ENCODE measurements at places on chromosomes 13 and 19. TPM values are rescaled to one million over a fixed set of nuclear protein-coding genes. Genes with fewer than 3 reads are reported as not detected.

DNA sequence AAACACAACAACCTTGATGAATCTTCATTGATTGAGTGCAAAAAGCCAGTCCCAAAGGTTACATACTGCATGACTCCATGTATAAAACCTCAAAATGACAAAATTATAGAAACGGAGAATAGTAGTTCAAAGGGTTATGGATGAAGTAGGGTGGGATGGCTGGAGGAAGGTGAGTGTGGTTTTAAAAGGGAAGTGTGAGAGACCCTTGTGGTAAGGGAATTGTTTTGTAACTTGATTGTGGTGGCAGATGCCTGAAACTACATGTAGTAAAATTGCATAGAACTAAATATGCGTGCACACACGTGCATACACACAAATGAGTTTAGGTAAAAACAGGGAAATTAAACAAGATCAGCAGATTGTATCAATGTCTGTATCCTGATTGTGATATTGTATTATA, 340.7 kb downstream of the MTUS2 start:
- H3K4me1 ChIP-seq: peaks cover 2% of the 10 kb centered on the region
- no peak for DNase-seq
- no peak overlapping the region for H3K27ac ChIP-seq
- H3K27me3 ChIP-seq: no peaks in the 10 kb centered on the region
- no peaks in the 10 kb centered on the region for H3K36me3 ChIP-seq
- no peak overlapping the region for H3K4me3 ChIP-seq

DNA sequence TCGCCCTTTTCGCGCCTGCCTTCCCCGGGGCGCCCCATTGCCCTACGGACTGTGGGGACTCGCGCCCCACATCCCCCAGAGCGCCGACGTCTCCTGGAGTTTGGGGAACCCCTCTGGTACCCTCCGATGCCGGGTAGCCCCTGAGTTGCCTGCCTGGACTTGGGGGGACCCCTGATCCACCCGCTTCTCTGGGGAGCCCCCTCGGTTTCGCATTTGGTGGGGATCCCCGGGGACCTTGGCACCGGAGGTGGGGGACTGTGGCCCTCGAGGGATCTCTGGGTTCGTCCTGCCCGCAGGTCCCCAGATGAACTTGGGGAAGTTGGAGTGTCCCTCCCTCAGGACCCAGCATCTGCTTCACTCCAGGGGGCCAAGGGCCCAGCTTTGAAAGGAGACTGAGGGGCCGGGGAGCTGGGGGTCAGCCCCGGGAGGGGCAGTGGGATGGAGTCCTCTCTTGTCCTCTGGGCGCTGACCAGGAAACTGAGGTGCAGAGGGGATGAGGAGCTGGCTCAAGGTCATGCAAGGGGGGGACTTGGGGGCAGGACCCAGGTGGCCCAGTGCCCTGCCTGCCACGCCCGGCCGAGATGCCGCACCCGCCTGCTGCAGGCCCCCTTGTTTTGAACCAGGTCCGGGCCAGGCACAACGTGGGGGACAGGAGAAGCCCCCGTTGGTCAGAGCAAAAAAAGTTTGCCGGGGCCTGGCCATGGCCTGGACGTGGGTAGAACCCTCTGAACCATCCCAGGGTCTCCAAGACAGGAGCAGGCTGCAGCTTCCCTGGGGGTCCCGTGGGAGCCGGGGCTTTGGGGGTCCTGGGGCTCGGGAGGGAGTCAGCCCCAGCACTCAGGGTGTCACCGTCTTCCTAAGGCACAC, 1.0 kb downstream of the EFNA2 start:
- H3K27me3 ChIP-seq: peaks cover 23% of the 10 kb centered on the region
- no peaks in the 10 kb centered on the region for H3K36me3 ChIP-seq
- H3K27ac ChIP-seq: no peak overlapping the region
- H3K4me3 ChIP-seq: peak overlapping the region; percentile 47
- no peaks in the 10 kb centered on the region for H3K4me1 ChIP-seq
- peak; percentile 35 for DNase-seq

GRCh38 chr19:29675650-29676186, 10.5 kb downstream of the PLEKHF1 start:
- H3K27me3 ChIP-seq: no peaks in the 10 kb centered on the region
- H3K27ac ChIP-seq: no peak overlapping the region
- H3K4me3 ChIP-seq: no peak overlapping the region
- DNase-seq: peak; percentile 26

DNA sequence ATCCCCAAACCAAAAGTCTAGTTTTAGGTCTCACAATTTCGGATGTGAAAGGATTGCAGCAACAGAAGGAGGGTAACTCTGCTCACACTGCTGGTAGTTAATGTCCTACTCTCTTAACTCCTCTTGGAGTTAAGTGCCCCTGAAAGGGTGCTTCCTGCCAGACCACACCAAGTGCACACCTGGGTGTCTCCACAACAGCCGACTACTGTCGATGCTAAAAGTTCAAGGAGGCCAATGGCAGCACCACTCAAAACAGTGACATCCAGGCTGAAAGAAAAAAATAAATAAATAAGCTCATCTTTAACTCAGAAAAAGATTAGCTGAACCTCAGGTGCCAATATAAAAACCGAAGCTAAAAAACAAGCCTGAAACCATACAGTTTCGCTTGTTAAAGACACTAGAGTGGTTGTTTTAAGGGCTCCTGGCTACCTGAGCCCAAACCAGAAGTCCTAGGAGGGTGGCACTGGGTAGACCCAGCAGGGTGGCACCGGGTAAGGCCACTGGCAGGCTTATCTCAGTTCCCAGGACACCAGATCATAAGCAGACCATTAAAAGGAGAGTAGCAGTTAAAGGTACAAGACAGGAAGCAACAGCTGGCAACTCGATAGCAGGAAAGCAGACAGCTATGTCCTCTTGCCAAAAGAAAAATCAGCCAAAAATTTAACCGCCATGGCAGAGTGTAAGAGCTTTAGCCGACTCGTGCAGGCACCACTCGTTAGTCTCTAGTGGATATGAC, 39.3 kb downstream of the BRD4 start:
- no peak for DNase-seq
- no peaks in the 10 kb centered on the region for H3K27me3 ChIP-seq
- H3K36me3 ChIP-seq: peaks cover 9% of the 10 kb centered on the region
- peak overlapping the region; percentile 74 for H3K4me3 ChIP-seq
- peak overlapping the region; percentile 84 for H3K27ac ChIP-seq

GRCh38 chr19:18364826-18365528, 21.0 kb upstream of the GDF15 start:
- no peak for DNase-seq
- H3K4me1 ChIP-seq: peaks cover 17% of the 10 kb centered on the region
- H3K36me3 ChIP-seq: peaks cover 36% of the 10 kb centered on the region
- H3K4me3 ChIP-seq: peak overlapping the region; percentile 16
- H3K27ac ChIP-seq: peak overlapping the region; percentile 73
- H3K27me3 ChIP-seq: no peaks in the 10 kb centered on the region

- peaks cover 6% of the 10 kb centered on the region for H3K4me1 ChIP-seq
- peak overlapping the region; percentile 69 for H3K4me3 ChIP-seq
- H3K27me3 ChIP-seq: no peaks in the 10 kb centered on the region
- H3K27ac ChIP-seq: no peak overlapping the region
Observed at GRCh38 chr19:43983544-43983911, 460 bp upstream of the ZNF155 start.

DNA sequence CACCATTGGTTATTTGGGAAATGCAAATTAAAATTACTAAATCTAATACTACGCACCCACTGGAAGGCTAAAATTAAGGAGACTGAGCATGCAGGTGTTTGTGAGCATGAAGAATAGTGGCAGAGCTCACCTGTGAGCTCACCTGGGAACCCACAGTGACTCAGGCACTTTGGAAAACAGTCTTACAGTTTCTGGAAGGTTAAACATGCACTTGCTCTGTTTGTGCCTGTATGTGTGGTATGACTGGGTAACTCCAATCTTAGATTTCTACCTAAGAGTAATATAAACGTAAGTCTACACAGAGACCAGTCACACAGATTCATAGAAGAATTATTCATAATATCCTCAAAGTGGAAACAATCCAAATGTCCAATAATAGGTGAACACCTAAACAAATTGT, 318.8 kb downstream of the ATP8A2 start:
- peaks cover 6% of the 10 kb centered on the region for H3K27me3 ChIP-seq
- no peak overlapping the region for H3K4me3 ChIP-seq
- no peak for DNase-seq
- H3K36me3 ChIP-seq: no peaks in the 10 kb centered on the region
- H3K4me1 ChIP-seq: no peaks in the 10 kb centered on the region

- no peak for DNase-seq
- H3K27ac ChIP-seq: no peak overlapping the region
- H3K4me3 ChIP-seq: no peak overlapping the region
- H3K36me3 ChIP-seq: peaks cover under 1% of the 10 kb centered on the region
- peaks cover 1% of the 10 kb centered on the region for H3K4me1 ChIP-seq
Observed at GRCh38 chr19:46031781-46032596, 8.8 kb downstream of the IGFL4 start.

GRCh38 chr13:31767175-31767900, 28.0 kb downstream of the RXFP2 start:
- H3K4me1 ChIP-seq: no peaks in the 10 kb centered on the region
- no peak for DNase-seq

DNA sequence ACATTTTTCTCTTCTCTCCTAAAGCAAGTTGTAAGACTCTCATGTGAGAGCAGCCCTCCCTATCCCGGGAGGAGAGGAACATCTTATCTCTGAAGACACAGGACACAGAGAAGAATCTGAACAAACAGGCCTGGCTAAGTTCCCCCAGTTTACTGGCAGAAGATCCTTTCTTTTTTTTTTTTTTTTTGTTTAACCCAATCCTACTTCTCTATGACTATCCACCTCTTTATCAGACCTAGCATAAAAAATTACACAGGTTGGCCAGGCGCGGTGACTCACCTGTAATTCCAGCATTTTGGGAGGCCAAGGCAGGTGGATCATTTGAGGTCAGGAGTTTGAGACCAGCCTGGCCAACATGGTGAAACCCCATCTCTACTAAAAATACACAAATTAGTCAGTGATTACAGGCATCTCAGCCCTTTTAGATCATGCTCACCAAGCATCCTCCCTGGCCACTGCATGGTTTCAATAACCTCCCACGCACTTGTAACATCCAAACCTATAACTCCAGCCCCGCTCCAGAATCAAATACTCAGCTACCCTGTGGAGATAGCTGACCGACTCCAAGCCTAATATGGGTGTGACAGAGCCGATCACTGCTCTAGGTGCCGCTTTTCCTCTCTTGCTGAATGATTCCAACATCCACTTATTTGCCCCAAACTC, 27.3 kb upstream of the MUC16 start:
- no peaks in the 10 kb centered on the region for H3K4me1 ChIP-seq
- no peaks in the 10 kb centered on the region for H3K27me3 ChIP-seq
- H3K36me3 ChIP-seq: no peaks in the 10 kb centered on the region
- no peak overlapping the region for H3K27ac ChIP-seq

DNA sequence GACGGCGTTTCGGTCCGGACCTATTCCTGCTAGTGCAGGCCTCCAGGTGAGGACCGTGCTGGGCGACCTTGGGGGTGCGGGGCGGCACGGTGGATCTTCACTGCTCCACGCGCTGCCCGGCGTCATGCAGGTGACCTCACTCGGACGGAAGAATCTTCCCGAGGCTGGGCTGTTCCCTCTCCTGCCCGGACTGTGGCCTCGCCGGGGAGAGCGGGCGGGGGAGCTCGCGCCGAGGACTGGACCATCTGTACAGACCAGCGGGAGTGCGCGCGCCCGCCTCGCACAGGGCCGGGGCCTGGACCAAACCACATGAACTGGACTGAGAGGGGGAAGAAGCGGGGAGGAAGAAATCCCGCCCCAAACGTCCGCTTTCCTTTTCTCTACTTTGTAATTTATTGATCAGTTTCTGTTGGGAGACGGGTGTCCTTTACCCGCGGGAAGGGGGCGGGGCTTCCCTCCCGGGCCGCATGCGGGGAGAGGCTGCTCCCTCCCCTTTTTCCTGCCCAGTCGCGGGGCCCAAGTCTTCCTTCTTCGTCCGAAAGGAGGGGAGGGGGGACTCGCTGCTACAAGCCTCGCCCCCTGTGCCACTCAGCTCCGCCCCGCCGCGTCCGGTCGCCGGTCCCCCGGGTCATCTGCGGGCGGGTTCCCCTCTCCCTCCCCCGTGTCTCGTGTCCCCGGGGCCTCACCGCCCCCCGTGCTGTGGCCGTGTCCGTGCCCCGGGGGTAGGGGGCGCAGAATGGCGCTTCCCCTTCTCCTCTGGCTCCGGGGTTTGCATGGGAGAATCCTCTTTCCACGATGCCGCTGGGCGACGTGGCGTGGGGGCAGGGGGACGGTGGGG, 4.9 kb downstream of the HRC start:
- no peaks in the 10 kb centered on the region for H3K36me3 ChIP-seq
- peaks cover 72% of the 10 kb centered on the region for H3K27me3 ChIP-seq
- peak overlapping the region; percentile 54 for H3K27ac ChIP-seq
- DNase-seq: peak; percentile 66

GRCh38 chr13:109332506-109333499, 453.6 kb downstream of the IRS2 start:
- no peak for DNase-seq
- H3K27me3 ChIP-seq: no peaks in the 10 kb centered on the region
- no peaks in the 10 kb centered on the region for H3K4me1 ChIP-seq
- H3K36me3 ChIP-seq: no peaks in the 10 kb centered on the region
- H3K4me3 ChIP-seq: no peak overlapping the region

GRCh38 chr13:95607366-95607765, 37.1 kb downstream of the DZIP1 start:
- H3K27ac ChIP-seq: no peak overlapping the region
- H3K4me3 ChIP-seq: no peak overlapping the region
- peaks cover 17% of the 10 kb centered on the region for H3K27me3 ChIP-seq
- H3K4me1 ChIP-seq: no peaks in the 10 kb centered on the region

DNA sequence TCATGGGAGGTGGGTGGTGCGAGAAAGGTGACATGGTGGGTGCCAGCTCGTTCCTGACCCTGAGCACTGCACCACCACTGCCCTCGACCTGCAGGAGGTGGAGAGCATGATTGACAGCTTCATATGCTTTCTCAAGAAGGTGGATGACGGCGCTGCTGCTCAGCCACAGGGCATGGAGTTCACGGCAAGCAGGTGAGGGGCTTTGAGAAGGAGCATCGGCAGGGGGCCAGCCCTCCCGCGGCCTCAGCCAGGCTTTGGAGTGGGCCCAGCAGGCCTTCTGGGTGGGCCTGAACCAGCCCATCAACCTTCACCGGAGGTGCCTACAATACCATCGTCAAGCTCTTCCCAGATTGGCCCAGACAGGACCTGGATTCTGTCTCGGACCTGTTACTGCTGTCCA, 18.9 kb upstream of the ZNF14 start:
- H3K36me3 ChIP-seq: peaks cover 2% of the 10 kb centered on the region
- no peak for DNase-seq
- H3K27me3 ChIP-seq: no peaks in the 10 kb centered on the region
- no peak overlapping the region for H3K27ac ChIP-seq

- no peaks in the 10 kb centered on the region for H3K4me1 ChIP-seq
- H3K36me3 ChIP-seq: no peaks in the 10 kb centered on the region
- peaks cover 7% of the 10 kb centered on the region for H3K27me3 ChIP-seq
- H3K27ac ChIP-seq: no peak overlapping the region
- no peak overlapping the region for H3K4me3 ChIP-seq
- DNase-seq: no peak
Observed at GRCh38 chr13:76822698-76823267, 63.4 kb downstream of the KCTD12 start.

GRCh38 chr19:33530842-33531241, 9.3 kb upstream of the PEPD start:
- H3K27ac ChIP-seq: no peak overlapping the region
- peaks cover 6% of the 10 kb centered on the region for H3K27me3 ChIP-seq
- no peaks in the 10 kb centered on the region for H3K36me3 ChIP-seq
- H3K4me1 ChIP-seq: no peaks in the 10 kb centered on the region

C13orf42 gene
- not detected for total RNA-seq

CD22 gene
- total RNA-seq: 1.7 TPM

SRRM5 gene
- 0.68 TPM for total RNA-seq

TPTE2 gene
- total RNA-seq: not detected

OR4F17 gene
- not detected for total RNA-seq

FAM124A gene
- 0.17 TPM for total RNA-seq

CGB2 gene
- total RNA-seq: not detected

ZNF296 gene
- 4.8 TPM for total RNA-seq

GPC5 gene
- total RNA-seq: 0.14 TPM

FFAR2 gene
- total RNA-seq: not detected

SHISA2 gene
- 0.94 TPM for total RNA-seq

U2AF1L4 gene
- 33.1 TPM for total RNA-seq

CLASRP gene
- 128 TPM for total RNA-seq

Measured in activated naive CD8-positive, alpha-beta T cell treated with anti-CD3 and anti-CD28 coated beads, Interleukin-2, amount 10 ng/mL, durations not matched to agents 7 days and 5 days (primary cell).